GM19239 (cell line): ENCODE measurements at places on chromosomes 5 and 9.

DNA sequence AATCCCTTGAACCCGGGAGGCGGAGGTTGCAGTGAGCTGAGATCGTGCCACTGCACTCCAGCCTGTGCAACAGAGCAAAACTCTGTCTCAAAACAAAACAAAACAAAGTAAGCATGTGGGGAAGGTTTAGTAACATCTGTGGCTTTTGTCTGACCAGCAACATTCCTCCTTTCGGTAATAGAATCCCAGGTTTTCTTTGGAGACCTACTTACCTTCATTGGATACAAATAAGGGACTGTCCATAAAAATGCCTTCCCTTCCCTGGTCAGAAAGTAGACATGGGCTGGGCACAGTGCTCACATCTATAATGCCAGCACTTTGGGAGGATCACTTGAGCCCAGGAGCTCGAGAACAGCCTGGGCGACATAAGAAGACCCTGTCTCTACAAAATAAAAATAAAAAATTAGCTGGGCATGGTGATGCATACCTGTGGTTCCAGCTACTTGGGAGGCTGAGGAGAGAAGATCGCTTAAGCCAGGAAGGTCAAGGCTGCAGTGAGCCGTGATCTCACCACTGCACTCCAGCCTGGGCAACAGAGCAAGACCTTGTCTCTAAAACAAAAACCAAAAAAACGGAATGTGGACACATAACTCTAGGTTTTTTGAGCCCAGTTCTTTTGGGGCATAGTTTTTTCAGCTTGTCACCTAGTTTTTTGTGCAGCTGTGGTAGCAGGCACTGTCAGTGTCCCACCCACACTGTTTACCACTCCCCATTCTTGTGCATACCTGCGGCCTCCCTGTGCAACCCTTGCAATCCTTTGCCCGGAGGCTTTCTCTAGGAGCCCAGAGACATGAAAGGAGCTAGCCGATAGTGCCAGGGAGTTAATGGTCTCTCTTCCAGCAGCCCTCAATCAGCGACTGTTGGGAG lies 9.0 kb upstream of the SPINK4 start:
- no peak for DNase-seq

GRCh38 chr5:59354811-59355210 lies 538.7 kb downstream of the PDE4D start:
- DNase-seq = no peak

- no peak for DNase-seq
These were observed 9.6 kb upstream of the CEP72 start for GRCh38 chr5:602466-603035.

DNA sequence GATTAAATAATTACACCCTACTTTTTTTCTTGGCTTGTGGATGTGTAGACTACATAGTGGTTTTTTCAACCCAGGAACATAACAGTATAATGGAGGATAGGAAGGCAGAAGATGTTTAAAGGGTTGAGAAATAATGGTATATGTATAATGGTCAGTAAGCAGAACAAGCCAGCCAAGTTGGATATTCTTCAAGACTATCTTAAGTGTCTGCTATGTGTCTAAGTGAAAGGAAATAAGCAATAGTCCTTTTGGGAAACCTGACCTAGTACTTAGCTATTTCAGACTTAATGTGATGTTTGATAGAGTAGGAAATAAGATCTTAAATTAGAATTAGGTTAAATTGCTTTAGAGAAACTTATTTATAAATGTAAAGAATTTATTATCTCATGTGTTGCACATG lies 85.7 kb downstream of the PTPDC1 start:
- no peak for DNase-seq

GRCh38 chr9:128683340-128684064 lies 5.5 kb upstream of the SET start:
- no peak for DNase-seq

DNA sequence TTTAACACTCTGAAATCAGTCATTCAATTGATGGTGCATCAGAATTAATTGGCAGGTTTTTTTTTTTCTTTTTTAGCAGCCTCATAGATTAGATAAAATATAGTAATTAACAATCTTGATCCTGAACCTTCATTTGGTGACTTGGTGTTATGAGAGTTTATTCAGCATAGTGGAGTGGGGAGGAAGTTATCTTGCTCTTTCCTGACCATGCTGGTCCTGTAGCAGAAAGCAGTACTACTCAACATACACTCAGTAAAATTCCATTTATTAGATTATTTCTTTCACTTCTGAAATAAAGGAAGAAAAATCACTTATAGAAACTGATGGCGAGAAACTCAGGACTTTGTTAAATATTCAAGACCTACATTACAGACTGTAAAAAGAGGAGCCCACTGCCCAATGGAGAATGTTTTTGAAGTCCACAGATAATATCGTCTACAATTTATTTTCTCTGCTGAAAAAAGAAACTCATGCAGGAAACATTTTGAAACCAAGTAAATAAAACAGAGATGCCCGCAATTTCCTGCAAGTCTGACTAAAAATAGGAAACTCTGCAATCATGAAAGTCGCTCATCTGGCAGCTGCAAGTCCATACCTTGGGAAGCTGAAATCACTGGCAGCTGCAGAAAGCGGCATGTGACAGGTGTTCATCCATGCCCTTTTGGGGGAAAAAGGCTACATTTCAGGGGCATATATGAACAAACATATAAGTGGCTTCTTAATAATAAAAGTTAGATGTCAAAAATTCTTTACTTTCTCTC lies 233.2 kb upstream of the RFX3 start:
- DNase-seq = no peak

DNA sequence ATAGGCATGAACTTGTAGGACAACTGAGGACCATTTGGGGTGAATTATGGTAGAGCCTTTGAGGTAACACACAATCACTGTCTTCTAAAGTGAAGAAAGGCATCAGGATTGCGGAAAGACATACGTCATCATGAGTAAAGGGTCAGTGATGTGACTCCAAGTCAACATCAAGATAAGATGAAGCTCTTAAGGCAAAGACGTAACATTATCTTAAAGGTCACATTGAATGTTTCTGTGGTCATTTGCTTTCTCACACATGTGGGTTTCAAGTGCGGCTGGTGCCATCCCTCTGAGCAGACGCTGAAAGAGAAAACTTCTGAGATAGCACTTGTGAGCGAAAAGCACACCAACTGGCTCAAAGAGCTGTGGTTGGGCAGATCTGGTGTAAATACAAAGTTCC lies 63.3 kb upstream of the GRAMD2B start:
- no peak for DNase-seq

DNA sequence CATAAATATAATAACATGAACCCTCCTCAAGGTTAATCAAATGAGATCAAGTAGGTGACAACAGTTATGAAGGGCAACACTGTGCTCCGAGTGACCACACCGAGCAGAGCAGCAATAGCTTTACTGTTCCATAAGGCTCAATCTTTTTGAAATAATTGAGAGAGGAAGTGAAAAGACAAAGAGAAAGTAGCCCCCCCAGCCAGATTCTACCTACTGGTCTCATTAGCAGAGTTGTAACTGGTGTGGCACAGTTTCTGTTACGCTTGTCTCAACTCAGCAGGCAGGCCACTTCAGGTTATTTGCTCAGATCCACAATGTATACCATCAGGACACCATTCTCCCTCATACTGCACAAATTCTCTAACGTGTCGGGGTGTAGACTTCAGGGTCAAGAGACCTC lies 14.0 kb downstream of the PRUNE2 start:
- DNase-seq = no peak

DNA sequence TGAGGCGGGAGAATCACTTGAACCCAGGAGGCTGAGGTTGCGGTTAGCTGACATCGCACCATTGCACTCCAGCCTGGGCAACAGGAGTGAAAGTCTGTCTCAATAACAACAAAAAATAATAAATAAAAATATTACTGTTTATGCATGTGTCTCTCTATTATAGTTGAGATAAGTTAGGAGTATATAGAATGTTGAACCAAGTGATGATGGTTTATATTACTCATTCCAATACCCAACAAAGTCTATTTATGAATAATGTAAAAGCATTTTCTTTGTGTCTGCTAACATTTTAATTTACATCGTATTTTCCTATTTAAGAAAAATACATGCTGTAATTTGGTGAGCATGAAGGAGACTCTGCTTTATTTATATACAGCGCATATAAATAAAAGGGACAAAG lies 35.8 kb downstream of the CREBRF start:
- no peak for DNase-seq

- no peak for DNase-seq
These were observed 54.4 kb downstream of the ARSB start for GRCh38 chr5:78930721-78931120.

- DNase-seq = no peak
These were observed 36.7 kb upstream of the KCNIP1 start for GRCh38 chr5:170466988-170467707.

DNA sequence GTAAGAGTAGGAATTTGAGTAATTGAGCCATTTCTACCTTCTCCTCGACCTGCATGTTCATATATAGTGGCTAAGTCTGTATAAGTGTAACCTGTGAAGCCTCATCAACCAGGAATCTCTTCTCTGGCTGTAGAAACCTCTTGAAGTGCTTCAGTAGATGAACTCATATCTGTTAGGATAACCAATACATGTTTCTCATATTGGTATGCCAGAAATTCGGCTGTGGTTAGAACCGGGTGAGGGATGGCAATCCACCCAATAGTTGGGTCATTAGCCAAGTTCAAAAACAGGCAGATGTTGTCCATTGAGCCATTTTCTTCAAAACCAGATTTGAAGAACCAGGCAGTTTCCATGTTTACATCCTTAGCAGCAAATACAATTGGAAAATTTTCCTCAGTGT lies 28.9 kb upstream of the GSN start:
- DNase-seq = no peak

GRCh38 chr5:10130881-10131280 lies 118.8 kb downstream of the ATPSCKMT start:
- no peak for DNase-seq

- no peak for DNase-seq
These were observed 172.1 kb downstream of the SNX18 start for GRCh38 chr5:54689411-54690251.

- no peak for DNase-seq
These were observed 146.5 kb downstream of the AOPEP start for GRCh38 chr9:94872891-94873511.

GRCh38 chr5:169719360-169720314 lies 82.6 kb downstream of the DOCK2 start:
- no peak for DNase-seq

DNA sequence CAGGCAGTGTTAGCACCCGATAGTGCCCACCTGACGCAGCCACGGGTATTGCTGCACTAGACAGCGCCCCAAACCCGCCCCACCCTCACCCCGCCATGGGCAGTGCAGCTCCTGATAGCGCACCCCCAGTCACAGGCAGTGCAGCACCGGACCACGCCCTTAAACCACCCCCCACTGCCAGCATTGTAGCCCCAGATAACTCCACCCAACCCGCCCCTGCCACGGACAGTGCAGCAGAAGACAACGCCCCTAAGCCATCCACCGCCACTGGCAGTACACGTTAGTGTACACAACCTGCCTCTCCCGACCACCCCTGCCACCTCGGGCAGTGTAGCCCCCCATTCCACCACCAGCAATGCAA lies 825 bp upstream of the PCAT7 start:
- no peak for DNase-seq

DNA sequence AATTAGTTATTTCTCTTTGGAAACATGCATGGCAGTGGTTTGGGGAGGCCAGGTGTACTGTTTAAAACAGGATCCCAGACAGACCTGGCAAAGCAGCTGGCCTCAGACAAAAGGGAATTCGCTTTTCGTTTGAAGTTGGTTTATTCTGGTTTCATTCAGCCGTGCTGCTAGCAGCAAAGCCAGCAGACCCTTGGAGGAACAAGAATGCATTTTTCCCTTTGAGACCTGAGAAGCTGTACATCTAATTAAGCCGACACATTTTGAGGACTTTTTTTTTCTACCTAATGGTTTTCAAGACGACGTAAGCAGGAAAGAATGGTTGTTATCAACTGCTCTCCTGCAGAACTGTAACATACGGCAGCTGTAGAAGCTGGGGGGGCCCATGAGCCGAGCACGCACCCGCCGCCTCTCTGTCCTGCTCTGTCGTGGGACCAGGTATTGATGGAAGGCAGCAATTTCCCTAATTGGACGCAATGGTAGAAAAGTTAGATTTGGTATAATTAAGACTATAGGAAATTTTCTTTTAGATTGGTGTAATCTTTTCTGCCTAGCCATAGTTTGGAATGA lies 13.6 kb downstream of the PLEKHG4B start:
- no peak for DNase-seq

DNA sequence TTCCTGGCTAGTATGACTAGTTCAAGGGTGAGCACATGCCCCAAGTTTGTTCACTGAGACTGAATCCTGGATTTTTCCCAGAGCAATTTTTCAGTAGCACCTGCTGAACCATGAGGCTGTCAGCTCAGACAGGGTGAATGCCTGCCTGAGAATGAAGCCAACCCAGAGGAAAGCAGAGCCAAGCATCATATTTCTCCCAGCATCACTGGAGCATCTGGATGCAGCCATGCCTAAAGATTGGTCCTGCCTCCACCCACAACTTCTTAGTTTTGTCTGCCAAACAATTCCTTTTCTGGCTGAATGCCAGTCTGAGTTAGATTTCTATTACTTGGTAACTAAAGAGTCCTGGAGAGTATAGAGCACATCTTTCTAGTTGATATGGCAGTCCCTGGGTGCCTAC lies 343.6 kb downstream of the CSNK1G3 start:
- no peak for DNase-seq

DNA sequence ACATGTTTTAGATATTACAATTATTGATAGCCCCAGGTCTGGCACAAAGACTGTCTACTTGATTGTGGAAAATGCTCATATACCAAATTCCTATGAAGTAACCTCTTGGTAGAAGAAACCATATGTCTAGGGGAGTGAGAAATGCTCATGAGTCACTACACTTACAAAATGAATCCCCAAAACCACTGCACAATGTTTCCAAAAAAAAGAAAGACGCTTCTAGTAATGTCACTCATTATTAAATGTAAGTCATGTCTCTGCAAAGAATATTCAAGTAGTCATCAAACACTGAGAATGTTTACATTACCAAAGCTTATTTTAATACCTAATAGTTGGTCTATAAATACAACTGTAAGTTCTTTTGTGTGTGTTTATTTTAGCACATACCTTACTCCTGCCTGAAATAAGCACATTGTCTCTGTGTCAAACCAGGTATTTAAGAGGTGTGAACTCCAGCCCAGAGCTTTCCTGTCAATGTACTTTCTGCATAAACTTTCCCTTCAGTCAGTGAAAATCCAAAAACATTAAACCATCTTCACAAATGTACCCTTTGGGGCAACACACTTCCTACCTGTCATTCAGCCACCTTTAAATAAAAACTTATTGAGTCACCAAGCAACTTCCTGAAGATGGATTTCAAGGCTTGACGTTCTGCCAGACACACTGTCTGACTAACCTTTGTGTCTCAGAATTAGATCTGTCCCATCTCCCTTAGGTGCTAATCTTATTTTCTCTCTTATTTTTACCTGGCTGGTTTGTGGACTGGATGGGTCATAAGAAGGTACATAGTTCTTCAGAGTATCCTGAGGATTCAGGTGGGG lies 194.0 kb downstream of the NFIB start:
- DNase-seq = no peak

DNA sequence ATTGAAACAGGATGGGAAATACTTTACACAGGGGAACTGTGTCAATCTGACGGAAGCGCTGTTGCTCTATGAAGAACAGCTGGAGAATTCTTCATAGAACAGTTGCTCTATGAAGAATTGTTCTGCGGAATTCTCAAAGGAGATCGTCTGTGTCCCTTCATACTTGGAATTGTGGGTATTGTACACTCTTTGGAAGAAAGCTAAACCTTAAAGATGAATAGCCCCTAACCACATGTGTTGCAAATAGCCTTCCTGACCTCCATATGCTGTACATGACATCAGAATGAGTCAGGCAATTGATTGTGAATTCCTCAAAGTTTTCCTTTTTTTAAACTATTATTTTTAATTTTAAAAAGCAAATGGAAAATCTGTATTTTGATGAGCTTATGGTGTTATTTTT lies 15.6 kb downstream of the NIM1K start:
- no peak for DNase-seq
